ENCODE measurements at places on chromosomes 2 and 18. TPM values are rescaled to one million over a fixed set of nuclear protein-coding genes. Genes with fewer than 3 reads are reported as not detected.

- peak; percentile 78 for DNase-seq
Observed at GRCh38 chr18:28161608-28162599, 15.0 kb downstream of the CDH2 start.

GRCh38 chr2:60350791-60351190 is 202.7 kb downstream of the BCL11A start:
- DNase-seq = no peak

DNA sequence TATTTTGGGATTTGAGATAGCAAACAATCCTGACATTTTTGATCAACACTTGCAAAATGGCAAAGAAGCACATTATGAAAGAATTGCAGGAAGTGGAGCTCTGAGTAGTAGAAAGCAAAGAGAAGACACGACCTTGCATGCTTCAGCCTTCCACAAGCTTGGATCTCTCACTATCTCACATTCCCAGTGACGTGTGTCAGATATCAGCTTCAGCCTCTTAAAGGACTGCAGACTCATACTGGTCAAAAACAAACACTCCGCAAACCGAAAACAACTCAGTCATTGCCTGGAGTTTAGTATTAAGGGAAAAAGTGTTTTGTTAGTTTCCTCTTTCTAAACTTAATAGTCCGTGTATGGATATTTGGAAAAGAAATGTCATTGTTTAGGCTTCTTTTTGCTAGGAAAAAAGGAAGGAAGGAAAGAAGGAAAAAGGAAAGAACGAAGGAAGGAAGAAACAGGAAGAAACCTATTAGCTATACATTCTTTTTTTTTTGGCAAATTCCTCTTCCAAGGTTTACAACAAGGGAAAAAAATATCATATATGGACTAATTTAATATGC is 32.6 kb upstream of the SLC40A1 start:
- peak; percentile 18 for DNase-seq

DNA sequence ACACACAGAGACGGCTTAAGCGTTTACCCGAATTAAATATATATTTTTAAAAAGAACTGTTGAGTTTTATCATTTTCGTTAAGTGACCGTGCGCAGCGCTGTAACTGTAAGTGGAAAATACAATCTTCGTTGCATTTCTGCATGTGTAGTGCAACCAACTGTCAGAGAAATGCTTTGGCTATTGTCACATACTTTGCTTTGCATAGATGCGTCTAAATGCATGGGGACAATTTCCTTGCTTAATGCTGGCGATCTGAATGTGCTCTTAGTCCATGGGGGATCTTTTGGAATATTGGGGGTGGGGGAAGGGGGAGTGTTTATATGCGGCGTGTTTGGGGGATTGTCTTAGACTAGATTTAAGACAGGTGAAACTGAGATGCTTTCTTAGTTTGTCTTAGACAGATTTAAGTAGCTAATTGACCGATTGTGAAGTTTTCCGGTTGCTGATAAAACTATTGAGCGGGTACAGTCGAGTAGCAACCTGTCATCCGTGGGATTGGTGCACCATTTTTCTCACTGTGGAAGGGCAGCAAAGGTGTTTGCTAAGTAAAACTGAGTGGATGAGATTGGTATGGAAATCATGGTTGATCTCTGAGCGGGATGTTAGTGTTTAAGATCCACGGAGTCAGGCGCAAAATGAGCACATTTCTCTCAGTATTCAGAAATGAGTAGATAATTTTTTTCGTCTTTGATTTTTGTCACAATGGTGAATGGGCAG is 476 bp downstream of the VSNL1 start:
- DNase-seq = no peak

DNA sequence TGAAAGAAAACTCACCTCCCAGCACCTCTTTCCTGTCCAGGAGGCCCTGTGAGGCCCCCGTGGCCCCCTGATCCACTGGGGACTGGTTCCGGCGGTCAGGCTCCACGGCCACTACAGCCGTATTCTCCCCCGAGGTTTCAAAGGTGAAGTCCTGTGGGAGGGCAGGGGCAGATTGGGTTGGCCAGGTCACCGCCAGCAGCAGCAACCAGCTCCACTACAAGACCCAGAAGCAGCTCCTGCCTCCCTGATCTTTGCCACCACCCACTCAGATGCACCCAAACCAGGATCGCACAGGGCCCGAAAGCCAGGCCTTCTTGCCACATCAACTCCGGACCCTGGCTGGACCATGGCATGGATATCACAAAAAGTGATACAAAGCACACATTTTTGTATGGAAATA is 21.9 kb downstream of the SDC1 start:
- no peak for DNase-seq

DNA sequence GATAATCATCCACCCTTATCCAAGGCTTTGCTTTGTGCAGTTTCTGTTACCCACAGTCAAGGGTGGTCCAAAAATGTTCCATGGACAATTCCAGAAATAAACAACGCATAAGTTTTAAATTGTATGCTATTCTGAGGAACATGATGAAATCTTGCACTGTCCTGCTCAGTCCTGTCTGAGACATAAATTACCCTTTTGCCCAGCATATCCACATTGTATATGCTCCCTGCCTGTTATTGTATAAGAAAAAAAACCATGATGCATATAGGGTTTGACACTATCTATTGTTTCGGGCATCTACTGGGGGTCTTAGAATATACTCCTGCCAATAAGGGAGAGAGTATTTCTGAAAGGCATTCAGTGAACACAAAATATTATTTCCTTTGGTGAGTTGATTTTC is 24.0 kb downstream of the LRRTM1 start:
- DNase-seq = no peak

GRCh38 chr2:163553601-163554000 is 182.2 kb downstream of the FIGN start:
- no peak for DNase-seq

DNA sequence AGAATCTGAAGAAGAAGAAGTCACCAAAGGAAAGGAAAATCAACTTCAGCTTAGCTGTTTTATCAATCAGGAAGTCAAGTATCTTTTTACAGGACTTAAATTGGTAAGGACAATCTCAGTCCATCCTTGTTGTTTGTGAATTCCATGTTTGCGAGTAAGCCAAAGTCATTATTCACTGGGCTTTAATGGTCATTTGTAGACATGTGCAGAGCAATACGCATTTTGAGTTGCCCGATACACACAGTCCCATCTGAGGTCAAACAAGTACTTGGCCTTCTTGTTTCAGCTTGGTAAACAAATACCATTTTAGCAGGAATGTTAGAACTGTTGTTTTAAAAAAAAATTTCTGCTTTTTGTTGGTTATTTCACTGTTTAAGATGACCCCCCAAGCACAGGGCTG is 40.9 kb downstream of the USP14 start:
- DNase-seq = no peak

DNA sequence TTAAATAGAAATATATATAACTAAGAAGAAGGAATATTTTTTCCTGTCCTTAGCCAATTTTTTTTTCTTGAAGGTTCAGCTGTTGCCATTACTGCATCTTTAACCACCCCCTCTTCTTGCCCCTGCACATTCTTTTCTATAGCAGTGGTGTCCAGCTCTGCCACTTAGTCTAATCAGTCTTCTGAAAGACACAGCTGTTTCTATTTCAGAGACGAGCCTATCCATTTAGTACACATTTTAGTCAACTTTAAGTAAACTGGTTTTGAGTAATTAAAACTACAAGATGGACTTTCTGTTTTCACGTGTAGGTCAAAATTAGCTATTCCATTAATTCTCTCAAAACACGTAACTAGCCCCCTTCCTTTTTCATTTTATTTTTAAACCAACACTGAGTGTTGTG is 21.0 kb downstream of the SPOPL start:
- no peak for DNase-seq

GRCh38 chr18:21054252-21054821 is 57.3 kb downstream of the ROCK1 start:
- DNase-seq = no peak

DNA sequence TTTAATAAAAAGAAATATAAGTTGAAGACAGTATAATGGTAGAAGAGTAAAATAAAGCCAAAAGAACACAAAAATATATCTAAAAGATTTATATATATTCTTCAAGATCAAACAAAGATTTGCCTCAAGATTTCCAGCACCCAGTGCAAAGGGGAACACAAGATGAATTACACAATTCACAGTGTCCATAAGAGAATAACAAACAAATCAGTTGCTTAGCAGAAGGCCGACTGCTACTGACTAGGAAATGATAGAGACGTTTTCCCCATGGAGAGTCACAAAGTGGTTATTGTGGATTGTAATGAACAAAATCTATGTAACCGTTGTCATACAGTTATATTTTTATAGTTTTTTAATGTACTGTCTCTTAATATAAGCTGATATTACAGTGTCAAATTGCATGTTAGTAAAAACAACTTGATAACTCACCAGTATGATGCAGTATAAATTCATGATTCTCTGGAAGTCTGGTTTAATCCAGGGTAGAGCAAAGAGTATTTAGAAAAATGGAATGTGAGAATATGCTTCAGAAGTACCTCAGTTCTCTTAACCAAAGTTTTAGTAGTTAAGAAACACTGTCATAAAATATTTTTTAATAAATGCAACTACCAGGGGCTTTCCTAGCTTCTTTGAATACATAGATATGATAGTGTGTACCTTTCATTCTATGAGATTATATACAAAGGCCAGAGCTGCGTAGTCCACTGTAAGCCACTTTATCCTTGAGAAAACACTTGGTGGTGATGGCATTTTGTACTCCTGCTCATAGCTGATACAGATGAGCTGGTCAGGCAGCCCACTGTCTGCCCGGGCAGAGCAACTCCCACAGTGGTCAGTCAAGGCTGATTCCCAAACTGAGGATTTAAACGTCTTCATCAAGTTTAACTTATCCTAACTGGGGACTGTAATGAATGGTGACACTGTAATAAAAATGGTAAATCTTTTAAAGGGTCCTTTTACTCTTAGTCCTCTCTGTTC is 180.5 kb upstream of the DTNA start:
- no peak for DNase-seq

DNA sequence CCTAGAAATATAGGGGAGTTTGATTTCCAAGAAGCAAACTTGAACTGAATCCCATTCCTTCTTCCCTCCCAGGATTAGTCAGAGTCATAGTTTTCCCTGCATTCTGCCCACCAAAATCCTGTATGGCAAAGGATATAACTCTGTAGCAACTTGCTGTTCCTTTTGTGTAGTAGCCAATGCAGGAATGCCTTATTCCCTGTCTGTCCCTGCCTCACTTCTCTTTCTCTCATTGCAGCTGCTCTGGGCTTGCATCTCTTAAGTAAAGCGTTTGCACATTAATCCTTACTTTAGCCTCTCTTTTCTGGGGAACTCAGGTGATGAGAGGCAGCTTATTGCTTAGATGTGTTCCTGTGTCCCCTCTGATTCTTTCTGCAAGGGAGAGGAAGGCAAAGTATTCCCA is 333.1 kb upstream of the VWC2L start:
- DNase-seq = no peak

- no peak for DNase-seq
Observed at GRCh38 chr18:67540559-67540958, 24.0 kb upstream of the DSEL start.

DNA sequence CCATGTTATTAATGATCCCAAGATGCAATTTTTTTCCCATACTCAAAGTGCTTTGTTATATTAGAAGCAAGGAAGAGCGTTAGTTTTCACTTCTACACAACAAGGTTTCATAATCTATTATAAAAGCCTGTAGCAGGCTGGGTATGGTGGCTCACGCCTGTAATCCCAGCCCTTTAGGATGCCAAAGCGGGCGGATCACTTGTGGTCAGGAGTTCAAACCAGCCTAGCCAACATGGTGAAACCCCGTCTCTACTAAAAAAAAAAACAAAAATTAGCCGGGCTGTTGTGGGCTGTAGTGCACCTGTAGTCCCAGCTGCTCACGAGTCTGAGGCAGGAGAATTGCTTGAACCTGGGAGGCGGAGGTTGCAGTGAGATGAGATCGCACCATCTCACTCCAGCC is 19.0 kb upstream of the SERPINB2 start:
- no peak for DNase-seq

Gene MC4R
- not detected for total RNA-seq

Gene C2orf81
- total RNA-seq = 2.7 TPM

Gene DSG1
- total RNA-seq = not detected

Gene SIX3
- total RNA-seq = not detected

Gene OTOF
- total RNA-seq = not detected

Gene OXER1
- total RNA-seq = not detected

Gene STK11IP
- total RNA-seq = 35.7 TPM

Gene BOK
- total RNA-seq = 76.7 TPM

Gene FSHR
- not detected for total RNA-seq

All from epithelial cell of proximal tubule (primary cell).